CD4-positive, alpha-beta T cell treated with Interleukin-2 at 100 ng/mL for 4 hours (primary cell): ENCODE measurements at places on chromosomes 6 and 20.

DNA sequence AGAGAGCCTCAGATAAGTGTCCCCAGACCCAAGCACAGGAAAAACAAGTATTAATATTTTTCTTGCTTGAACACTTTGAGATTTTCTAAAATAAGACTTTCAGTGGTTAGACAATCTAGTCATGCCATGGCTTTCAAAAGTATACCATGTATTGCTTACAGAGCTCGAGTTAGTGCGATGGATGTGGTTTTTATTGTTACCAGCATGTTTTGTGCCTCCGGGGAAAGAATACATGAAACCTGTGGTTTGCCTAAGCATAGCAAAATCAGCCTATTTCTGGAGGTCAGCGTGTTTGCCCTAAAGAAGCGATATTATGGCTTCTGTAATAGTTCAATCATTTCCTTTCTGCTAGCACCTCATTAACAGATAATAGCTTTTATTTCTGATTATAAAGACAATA is 21.6 kb downstream of the RIN2 start:
- DNase-seq: no peak

DNA sequence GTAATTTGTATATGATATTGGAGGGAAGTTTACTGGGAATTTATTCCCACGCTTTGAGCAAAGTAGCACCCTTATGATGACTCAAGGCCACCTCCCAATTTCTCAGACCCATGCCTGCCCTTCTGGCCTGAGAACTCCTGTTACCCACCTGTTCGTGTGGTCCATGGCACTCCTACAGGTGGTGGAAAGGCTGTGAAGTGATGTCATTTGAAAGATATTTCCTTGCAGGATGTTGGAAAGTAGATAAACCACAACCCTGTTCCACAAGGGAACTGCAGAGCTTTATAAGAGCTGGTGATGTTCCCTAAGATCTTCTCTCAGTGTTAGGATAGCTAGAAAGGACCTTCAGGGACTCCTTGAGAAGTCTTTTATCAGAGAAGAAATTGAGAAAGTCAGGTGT is 70.5 kb downstream of the ADGRG6 start:
- no peak for DNase-seq

- DNase-seq: no peak
Observed at GRCh38 chr6:79466207-79466834, 70.9 kb downstream of the LCA5 start.

GRCh38 chr6:54598787-54599313 is 247.7 kb upstream of the FAM83B start:
- no peak for DNase-seq

DNA sequence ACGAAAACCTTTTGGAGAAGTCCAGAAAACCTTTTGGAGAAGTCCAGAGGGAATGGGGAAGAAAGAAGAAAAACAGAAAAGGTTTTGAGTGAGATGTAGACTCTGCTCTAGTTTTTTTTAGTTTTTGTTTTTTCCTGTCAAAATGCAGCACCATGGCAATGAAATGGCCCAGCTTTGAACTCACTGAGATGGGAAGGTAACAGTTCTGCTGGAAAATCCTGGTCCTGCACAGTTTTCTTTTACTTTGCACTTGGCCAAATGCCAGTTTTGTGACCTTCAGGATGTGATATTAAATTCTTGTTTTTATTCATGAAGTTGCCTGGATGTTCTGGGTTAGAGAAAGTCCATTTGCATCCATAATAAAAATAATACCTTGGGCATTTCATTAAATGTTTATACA is 145.7 kb downstream of the CFAP61 start:
- no peak for DNase-seq

DNA sequence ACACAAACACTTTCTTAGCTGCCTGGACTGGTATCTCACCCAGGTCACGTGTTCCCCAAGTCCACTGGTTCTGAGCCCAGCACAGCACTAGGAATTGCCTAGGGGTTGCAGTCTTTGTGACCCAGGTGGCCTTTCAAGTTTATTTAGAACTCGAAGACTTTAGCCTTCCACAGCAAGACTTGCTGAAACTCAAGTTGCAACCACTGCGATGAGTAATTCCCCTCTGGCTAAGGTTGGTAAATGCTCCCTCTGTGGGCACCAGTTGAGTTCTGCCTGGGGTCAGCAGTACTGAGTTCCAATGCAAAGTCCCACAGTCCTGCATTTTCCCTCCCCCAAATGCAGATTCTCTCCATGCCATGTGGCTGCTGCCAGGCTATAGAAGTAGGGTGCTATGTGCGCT is 77.6 kb upstream of the MOCS1 start:
- no peak for DNase-seq

DNA sequence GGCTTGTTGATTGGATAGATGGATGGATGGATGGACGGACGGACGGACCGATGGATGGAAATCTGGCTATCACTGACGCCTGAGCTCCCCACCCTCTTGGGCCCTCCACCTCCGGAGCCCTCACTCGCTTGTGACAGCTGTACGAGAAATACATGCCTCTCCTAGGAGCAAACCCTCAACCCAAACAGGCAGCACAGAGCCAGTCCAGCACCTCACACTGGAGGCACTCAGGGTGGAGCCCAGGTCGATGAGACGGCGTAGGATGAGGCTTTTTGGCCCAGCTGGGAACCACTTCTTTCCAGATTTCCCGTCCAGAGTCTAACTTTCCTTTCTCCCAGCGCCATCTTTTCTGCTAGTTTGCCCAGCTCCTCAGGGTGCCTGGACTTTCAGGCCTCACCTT is 2.7 kb upstream of the LY6G5C start:
- DNase-seq: no peak

GRCh38 chr20:37327748-37328147 is 18.2 kb upstream of the SRC start:
- no peak for DNase-seq

GRCh38 chr6:119310486-119311036 is 39.0 kb downstream of the MAN1A1 start:
- DNase-seq: no peak

- DNase-seq: no peak
Observed at GRCh38 chr20:39946931-39947330, 742.1 kb downstream of the MAFB start.

DNA sequence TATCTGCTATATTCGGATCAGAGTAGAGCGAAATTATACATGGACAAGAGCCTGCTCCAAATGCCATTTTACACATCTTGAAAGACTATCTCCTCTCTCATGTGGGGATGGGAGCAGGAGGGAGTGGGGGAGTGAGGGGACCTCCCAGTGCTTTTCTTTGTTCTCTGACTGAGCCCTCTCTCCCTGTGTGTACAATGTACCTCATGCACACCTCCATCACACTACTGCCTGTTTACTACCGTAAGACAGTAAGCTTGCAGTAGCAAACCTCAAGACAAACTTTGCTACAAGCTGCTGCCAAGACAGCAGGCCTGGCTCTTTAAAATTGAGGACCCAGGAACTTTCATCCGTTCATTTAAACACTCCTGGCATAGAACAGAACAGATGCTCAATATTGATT is 7.2 kb downstream of the NHSL1 start:
- no peak for DNase-seq

- DNase-seq: peak; percentile 52
Observed at GRCh38 chr6:69866770-69867638, 648 bp downstream of the COL19A1 start.

DNA sequence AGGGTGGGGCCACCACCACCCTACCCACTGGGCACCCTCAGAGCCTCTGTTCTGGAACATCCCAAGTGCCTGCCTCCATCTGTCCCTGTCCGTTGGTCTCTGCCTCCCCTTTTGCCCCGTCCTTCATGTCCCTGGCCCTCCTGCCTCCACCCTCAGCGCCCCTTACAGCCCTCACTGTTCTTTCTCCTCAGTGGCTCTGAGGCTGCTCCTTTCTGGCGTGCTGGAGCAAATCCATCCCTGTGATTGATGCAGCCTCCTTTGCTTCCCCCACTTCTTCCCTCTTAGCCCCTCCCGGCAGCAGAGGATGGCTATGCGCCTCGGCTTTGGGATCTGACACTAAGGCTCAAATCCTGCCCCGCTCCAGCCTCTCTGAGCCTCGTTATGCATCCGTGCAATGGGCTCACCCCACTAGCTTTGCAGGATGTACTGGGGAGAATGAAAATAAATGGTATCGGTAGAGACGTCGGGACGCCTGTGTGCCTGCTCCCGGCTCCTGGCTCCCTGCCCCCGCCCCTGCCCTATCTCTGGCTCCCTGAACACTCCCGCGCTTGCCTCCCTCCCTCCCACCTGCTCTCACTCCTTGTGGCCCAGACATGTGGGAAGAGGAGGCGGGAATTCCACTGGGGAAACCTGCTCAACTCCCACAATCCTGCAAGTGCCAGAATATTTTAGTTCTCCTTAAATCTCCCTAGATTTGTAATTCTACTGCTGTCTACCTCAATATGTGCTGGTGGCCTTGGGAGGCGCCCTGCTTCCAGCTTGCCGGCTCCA is 13.1 kb downstream of the VSTM2L start:
- no peak for DNase-seq

GRCh38 chr6:50848989-50849795 is 30.5 kb downstream of the TFAP2B start:
- no peak for DNase-seq

GRCh38 chr6:41914343-41914742 is 6.6 kb downstream of the MED20 start:
- no peak for DNase-seq

DNA sequence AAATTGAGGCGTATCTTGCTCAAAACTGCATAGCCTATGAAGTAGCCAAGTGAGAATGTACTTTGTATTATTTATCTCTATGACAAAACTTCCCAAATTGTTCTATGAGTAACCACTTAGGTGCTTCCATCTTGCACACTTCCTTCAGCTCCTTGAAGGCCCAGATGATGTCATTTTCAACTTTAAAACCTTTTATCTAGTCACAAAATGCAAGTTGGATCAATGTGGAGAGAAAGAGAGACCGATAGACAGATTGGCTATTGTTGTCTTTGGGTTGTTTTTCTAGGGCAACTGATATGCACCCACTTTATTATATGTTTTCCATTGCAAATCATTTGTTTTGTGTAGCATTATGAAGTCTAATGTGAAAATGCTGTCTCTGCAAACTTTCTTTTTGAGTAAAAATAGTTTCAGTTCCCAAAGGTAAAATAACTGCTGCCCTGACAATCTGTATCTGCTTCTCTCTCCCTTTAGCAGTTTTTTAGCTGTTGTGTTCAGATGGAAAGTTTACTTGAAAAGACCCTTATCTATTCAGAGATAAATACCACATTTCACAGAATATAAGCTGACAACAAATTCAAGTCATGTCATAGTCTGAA is 73.7 kb upstream of the CITED2 start:
- DNase-seq: no peak

DNA sequence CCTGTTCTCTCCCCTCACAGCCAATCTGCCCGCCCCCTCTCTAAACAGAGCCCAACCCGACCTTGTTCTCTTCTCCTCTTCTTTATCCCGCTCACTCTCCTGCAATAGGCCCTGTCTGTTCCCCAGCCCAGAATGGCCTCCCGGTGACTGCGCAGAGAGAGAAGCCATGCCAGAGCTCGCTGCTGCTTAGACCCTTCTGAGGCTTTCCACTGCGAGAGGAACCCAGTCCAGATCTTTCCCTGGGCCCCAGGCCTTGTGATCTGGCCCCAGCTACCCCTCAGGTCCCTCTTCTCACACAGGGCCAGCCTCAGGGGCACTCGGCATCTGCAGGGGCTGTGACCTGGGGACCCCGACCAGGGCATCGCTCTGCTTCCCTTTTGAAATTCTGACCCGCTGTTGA is 58.1 kb downstream of the TMEM242 start:
- DNase-seq: no peak

DNA sequence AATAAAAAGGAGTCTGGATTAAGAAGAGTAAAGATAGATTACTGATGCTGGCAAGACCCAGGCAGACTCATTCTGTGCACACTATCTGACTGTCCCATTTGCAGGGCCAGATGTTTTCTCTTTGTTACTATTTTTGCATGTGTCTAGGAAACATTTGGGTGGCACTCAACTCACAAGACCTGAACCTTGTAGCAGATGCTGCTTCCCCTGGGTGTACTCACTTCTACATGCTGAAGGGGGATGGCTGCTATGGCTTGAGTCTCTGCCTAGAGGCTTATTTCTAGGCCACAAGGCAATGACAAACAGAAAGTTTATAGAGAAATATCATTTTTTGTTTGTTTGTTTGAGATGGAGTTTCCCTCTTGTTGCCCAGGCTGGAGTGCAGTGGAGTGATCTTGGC is 351.4 kb downstream of the FOXA2 start:
- no peak for DNase-seq

GRCh38 chr6:147141711-147142308 is 62.4 kb upstream of the STXBP5 start:
- no peak for DNase-seq

DNA sequence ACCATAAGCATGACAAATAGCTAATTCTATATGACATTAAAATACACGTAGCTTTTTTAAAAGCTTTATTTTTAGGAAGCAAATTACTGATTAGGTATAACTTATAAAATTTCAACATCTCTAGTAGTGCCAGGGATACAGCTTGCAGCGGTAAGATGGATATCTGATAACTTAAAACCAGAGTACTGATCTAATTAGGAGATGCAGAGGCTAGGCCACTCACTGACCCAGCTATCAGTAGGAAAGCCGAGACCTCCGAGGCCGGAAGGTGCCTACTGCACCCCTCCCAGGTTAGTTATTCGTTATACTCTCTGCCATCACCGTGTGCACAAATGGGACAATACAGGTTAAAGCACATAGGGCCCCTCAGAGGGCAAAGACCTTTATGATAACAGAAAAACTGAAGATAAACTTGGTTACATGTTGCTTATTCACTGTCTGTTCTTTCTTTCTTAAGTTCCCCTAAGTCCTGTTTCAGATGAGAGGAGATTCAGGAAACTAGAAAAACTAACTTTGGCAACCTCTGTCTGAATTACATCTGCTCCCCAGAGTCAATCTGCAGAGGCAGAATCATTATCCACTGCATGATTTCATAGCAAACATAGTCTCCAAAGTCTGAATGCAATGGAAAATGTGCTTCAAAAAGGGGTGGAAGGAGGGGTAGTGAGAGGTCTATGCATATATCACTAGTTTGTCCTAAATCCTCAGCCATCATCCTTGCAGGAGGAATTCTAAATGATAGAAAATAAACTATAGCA is 60.8 kb downstream of the RIPOR2 start:
- DNase-seq: no peak

- DNase-seq: no peak
Observed at GRCh38 chr6:33414592-33415271, 3.2 kb downstream of the CUTA start.

DNA sequence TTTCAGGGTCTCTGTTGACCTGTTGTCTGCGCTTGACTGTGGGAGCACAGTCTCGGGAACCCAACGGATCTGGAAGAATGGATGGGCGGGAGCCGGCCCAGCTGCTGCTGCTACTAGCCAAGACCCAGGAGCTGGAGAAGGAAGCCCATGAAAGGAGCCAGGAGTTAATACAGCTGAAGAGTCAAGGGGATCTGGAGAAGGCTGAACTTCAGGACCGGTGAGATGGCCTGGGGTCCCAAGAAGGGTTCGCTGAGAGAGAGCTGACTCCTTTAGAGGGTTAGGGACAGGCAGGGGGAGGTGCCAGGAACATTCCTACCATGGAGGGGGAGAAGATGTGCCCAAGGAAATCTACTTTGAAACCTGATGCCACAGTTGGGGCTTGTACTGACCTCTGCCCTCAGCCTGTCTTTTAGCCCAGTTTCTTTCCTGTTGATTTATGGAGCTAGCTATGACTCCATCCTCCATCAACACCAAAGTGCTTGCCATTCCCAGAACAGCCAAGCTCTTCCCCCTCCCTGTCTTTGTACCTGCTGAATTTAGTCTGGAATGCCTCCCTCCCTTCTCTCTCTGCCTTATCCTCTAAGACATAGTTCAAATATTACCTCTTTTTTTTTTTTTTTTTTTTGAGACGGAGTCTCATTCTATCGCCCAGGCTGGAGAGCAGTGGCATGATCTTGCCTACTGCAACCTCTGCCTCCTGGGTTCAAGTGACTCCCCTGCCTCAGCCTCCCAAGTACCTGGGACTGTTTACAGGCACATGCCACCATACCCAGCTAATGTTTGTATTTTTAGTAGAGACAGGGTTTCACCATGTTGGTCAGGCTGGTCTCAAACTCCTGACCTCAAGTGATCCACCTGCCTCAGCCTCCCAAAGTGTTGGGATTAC is 12.2 kb downstream of the CEP250 start:
- DNase-seq: no peak
